ENCODE measurements at places on chromosomes 12 and 14.

- DNase-seq = no peak
Observed at GRCh38 chr12:57461917-57462250, 2.3 kb downstream of the GLI1 start.

- no peak for DNase-seq
Observed at GRCh38 chr12:121033625-121034349, 5.3 kb downstream of the OASL start.

GRCh38 chr12:130645751-130646150, 70.3 kb downstream of the RIMBP2 start:
- DNase-seq = no peak

DNA sequence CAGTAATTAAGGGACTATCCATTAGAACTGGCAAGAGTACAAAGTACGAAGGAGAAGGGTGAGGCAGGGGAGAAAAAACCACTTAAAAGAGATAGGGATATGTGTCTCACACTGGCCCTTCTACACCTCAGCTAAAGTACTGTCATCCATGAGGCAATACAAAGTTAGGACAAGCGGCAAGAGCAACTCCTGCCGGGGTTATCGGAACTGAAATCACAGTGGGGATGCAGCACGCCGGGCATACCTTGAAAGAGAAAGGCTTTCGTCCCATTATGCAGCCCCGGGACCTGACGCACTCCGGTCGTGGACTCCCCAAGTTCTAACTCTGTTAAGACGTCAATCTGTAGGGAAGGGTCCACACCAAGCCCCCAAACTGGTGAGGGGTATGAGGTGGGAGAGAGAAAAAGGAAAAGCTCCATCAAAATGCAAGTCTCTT, 1.1 kb downstream of the NELL2 start:
- no peak for DNase-seq

DNA sequence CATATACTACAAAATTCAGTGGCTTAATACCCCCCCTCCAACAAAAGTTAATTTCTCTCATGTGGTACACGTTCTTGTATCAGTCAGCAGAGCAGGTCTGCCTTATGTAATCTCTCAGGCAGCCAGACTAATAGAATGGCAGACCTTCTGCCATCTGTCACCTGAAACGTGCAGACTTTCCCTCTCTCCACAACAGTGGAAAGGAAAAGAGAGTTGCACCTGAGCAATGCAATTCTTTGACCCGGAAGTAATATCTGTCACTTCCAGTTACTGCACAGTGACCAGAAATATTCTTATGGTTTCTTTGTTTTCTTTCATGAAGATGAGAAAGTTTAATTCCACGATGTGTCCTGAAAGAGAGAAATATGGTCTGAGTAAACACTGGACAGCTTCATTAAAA, 14.4 kb downstream of the KERA start:
- no peak for DNase-seq

All from cortex of kidney (tissue), 1 donor.